ENCODE measurements at places on chromosomes 2 and 18. TPM values are rescaled to one million over a fixed set of nuclear protein-coding genes. Genes with fewer than 3 reads are reported as not detected.

CNDP1 gene
- total RNA-seq: not detected

CNGA3 gene
- total RNA-seq: 6.4 TPM

DLX1 gene
- total RNA-seq: not detected

DYNC2LI1 gene
- 43.1 TPM for total RNA-seq

PROKR1 gene
- total RNA-seq: not detected

CDH2 gene
- total RNA-seq: 9.2 TPM

ANKRD23 gene
- total RNA-seq: 1.7 TPM

MC4R gene
- total RNA-seq: 0.73 TPM

C1GALT1C1L gene
- total RNA-seq: not detected

KCNG2 gene
- not detected for total RNA-seq

HOXD12 gene
- not detected for total RNA-seq

GALNT1 gene
- total RNA-seq: 13.0 TPM

SERPINB4 gene
- total RNA-seq: not detected

TUBA3D gene
- total RNA-seq: not detected

TUBB8B gene
- total RNA-seq: not detected

DSC3 gene
- total RNA-seq: not detected

GRCh38 chr2:242088471-242089212 is 219.1 kb downstream of the RTP5 start:
- DNase-seq: peak; percentile 97

DNA sequence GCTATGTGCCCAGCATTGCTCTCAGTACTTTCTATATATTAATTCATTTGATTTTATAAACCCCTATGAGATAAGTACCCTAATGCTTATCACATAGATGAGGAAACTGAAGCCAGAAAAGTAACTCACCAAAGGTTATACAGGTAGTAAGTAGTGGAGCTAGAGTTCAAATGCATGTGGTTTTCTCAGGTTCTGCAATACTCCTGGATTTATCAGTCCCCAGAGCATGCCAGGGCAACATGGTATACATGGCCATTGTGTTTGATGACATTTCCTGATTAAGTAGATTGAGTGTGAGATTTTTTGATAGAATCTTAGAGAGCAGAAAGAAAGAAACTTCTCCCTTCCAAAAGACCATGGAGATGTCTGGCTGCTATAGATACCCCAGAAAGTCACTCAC is 233.1 kb downstream of the IKZF2 start:
- no peak for DNase-seq

DNA sequence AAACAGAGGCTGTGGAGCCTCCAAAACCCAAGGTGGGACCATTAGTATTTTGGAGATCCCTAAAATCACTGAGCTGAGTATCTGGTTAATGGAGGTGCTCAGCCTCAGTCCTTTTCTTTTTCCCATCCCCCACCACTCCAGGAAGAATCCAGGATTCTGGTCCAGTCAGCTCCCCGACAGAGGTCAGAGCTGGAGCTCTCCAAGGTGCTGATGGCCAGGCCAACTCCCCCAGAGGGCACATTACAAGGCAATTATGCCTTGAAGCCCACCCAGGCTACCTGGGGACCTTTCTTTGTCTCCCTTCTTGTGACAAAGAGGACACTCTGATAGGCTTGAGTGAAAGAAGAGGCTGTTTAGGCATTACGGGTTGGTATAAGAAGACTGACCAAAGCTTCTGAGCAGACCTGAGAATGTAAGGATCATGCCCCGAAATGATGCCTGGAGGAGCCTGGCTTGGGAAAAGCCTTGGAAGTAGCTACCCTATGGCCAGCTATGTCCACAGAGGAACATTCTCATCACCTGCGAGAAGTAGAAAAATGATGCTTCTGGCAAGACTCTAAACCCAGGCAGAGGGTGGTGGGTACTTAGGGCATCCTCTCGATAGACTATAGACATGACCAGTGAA is 102.5 kb upstream of the LDAH start:
- peak; percentile 49 for DNase-seq

DNA sequence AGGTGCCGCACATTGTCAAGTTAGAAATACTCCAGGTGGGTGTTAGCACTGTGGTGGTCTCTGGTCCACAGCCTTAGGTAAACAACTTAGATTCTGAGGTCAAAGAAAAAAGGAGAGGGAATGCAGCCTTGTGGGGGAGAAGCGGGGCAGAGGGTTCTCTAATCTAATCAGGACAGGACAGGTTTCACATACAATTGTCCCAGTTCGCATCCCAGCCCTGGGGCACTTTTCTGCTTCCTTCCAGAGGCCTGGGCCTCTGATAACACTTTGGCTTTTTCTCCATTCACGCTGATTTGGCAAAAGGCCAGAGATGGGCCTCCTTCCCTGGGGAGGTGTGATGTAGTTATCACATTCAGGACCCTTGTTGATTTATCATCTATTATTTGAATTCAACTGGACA is 32.5 kb downstream of the SLC1A4 start:
- no peak for DNase-seq

DNA sequence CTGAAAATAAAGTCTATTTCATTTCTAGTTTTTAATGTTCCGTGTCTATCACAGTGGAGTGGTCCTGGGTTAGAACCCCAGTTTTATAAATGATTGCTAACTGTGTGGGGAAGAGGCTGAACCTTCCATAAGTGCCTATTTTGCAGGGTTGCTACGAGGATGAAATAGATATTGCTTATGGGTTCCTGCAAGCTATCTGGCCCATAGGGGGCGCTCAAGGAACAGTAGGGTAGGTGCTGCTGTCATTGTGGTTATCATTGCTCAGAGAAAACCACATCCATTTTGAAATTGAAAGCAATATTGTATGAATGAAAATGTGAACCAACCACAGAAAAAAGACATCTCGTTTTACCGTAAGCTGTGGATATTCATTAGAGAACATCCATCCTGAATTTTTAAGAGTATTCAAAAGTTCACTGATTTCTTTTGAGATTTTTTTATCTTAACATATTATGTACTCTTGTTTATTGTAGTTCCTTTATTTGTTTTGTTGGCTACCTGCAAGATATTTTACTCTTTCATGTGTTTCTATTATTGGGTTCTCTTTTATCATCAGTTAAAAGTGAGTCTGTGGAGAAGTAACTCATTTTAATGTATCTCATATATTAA is 261.6 kb downstream of the NAPG start:
- peak; percentile 77 for DNase-seq

DNA sequence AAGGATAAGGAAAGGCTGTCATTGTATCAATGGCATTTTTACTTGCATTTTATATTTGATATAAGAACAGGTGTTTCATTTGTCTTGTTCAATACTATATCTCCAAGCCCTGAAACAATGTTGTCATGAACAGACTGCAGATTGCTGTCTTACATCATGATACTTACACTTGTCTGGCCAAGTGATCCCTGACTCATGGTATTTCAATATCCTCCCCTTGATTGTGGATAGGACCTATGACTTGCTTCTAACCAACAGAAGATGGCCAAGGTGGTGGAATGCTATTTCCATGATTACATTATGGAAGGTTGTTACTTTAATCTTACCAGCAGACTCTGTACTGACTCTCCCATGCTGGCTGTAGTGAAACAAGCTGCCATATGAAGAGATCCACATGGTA is 471.1 kb downstream of the CCDC85A start:
- DNase-seq: no peak

- DNase-seq: no peak
Measured at GRCh38 chr2:178756843-178757242, 50.4 kb downstream of the TTN start.

- peak; percentile 53 for DNase-seq
Measured at GRCh38 chr18:57004366-57005121, 142.3 kb upstream of the BOD1L2 start.

DNA sequence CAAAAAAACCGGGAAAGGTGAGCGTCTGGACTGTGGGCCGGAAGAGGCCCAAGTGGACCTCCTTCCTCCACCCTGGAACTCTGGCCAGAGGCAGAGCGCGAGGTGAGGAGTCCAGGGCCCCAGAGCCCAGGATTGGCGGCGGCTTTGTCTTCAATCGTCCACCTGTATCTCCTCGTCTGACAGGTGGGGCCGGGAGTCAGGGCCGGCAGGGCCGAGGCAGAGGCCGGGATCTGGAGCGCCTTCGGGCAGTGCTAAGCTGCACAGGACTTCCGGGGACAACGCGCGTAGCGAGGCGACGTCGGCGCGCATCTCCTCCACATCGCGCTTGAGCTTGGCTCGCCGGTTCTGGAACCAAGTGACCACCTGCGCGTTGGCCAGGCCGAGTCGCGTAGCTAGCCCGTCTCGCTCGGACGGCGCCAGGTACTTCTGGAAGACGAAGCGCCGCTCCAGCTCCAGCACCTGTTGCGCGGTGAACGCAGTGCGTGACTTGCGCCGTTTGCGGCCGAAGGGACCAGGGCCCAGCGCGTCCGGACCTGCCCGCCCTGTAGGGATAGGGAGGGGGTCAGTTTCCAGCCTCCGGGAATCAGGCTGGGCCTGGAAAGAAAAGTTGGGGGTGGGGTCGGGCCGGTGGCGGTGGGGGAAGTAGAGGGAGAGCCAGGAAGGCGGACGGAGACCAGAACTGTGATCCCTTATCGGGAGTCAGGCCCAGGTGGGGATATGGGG is 1.5 kb downstream of the LBX2 start:
- peak; percentile 34 for DNase-seq

- peak; percentile 96 for DNase-seq
Measured at GRCh38 chr2:130372055-130372832, 16.4 kb downstream of the PTPN18 start.

DNA sequence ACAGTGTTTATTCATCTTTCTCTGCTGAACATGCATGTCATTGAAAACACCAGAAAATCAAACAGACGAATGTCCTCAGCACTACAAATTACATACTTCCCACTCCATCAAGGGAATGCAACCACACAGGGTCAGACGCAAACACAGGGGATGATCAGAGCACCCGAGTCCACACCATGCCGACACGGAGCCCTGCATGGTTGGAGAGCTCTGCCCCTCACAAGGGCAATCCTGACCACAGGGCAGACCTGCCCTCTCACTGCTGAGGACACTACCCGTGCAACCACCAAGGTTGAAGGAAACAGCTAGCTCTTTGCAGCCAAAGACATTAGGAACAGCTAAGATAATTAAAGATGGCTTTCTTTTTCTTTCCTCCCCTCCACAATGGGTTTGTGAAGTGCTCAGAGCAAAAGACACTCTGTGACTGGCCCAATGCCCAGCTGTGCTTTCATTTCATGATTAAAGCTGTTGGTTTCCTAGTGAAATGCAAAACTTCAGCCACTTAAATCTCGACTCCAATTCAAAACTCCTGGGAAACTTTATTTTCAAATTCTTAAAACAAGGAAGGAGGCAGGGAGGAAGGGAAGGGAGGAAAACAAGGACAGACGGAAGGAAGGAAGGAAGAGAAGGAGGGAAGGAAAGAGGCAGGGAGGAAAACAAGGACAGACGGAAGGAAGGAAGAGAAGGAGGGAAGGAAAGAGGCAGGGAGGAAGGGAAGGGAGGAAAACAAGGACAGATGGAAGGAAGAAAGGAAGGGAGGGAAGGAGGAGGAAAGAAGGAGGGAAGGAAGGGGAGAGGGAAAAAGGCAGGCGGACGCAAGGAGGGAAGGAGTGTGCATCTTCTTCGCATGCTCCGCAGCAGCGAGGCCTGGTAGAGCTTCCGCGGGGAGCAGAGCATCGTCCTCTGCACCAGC is 65.8 kb downstream of the NDUFA10 start:
- DNase-seq: peak; percentile 75

DNA sequence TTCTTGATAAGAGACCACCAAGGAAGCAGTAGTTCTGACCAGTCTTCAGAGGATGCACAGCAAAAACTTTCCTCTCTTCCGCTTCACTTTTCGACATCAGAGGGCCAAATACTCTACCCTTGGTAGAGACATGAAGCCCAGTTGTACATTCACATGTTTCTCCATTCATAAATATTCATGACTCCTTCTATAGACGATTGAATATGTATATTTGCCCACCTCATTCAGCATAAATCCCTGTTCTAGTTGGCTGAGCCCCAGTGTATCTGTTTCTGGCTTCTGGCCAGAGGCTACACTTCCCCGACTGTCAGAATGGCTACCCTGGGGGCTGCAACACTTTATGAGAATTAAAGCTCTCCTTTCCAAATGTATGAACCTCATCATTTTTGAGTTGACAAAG is 258.5 kb downstream of the ASXL3 start:
- DNase-seq: no peak

- DNase-seq: peak; percentile 65
Measured at GRCh38 chr2:133541376-133541775, 26.9 kb downstream of the NCKAP5 start.

- peak; percentile 85 for DNase-seq
Measured at GRCh38 chr2:20573620-20574422, 77.1 kb downstream of the HS1BP3 start.

DNA sequence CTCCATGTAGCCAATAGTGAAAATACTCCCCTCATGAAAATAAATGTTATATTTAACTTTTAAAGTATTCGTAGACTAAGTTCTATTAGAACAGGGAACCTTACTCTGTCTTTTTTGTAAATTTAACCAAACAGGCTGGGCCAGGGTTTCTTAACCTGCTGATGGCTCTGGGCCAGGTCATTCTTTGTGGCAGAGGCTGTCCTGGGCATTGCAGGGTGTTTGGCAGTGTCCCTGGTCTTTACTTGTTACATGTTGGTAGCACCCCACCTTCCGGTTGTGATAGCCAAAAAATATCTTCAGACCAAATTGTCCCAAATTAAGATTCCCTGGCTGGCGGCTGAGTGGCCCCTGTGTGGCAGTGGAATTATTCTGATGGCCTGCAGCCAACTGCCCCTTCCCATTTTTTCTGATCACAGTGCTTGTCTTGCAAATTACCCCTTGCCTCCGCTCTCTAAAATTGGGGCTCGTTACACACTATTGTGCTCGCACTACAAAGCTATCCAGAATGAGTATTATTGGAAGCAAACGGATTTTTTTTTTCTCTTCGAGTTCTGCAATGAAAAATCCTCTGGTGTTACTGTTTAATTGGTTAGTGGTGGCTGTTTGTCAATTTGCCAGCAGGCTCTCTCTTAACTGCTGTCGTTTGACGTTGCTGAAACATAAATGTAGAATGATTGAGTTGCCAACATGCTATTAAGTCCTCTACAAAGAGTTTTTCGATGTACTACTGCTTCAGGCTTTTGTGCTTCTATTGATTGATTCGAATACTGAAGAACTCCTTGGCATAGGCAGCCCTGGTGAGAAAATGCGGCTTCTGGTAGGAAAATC is 216.9 kb downstream of the SH3RF3 start:
- no peak for DNase-seq

GRCh38 chr18:58135183-58135641 is 91.2 kb downstream of the NEDD4L start:
- no peak for DNase-seq

- DNase-seq: peak; percentile 41
Measured at GRCh38 chr18:44325903-44326635, 354.6 kb upstream of the SETBP1 start.

- DNase-seq: no peak
Measured at GRCh38 chr2:221420245-221420644, 151.9 kb downstream of the EPHA4 start.

DNA sequence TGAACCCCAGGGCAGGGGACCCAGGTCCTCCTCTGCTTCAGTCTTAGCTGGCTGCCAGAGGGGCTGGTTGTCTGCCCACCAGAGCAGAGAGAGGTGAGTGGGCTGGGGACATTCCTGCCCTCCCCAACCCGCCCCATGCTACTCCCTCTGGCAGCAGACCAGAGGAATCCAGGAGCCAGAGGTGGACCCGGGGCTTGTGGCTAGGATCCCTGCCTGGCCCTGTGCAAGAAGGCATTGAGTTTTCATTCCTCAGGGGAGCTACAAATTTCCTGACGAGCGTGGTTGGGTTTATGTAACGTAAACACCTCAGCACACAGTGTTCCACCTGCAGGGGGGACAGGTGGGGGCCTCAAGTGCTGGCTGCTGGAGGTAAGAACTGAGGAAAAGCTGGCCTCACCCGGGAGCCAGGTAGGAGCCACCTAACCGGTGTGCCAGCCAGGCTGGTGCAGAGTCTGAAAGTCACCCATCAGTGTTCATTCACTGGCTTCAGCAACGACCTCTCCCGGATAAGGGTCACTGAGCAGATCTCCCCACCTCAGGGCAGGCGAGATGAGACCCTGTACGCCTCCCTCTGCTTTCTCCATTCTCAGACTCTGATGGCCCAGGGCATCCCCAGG is 246.8 kb downstream of the DYSF start:
- DNase-seq: no peak
